ENCODE measurements at places on chromosomes 4 and X. TPM values are rescaled to one million over a fixed set of nuclear protein-coding genes. Genes with fewer than 3 reads are reported as not detected.
A peak's percentile ranks its signal among the peaks of the same experiment; 100 is the strongest.

Gene ADAMTS3
- 0.25 TPM for total RNA-seq

Gene GYPA
- total RNA-seq: not detected

DNA sequence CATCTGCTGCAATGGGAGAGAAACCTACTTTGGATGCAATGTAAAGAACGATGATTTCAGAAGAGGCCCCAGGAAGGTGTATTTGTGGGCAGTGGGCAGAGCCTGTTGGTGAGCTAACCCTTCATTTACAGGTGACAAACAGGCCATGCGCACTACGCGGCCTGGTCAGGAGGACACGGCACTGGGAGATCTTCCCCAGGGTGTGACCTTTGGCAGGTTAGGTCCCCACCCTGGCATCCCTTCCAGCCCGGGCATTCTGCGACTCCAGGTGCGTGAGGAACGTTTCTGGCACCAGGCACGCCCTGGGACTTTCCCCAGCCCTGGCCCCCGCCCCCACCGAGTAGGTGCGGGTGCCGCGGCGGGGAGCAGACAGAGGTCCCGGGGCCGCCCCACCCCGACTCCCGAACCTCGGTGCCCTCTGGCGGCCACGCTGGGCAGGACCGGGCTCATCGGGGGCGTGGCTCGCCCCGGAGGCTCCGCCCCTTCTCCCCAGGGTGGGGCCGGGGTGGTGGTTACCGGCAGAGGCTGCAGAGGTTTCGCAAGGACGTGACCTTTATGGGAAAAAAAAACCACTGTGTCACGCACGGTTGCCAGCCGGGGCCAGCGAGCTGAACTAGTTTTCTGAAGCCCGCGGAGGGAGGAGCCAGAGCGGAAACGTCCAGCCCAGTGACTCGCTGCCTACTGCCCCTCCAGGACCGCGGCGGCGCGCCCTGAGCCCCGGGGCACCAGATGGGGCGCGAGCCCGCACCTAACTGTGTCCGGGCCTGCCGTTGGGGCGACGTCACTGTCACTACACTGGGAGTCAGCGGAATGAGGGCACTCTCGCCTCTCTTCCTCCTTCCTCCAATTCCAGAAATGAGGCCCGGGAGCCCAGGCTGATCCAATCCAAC lies 5.0 kb upstream of the NYX start:
- peaks cover 9% of the 10 kb centered on the region for H3K27me3 ChIP-seq
- H3K36me3 ChIP-seq: no peaks in the 10 kb centered on the region
- peak; percentile 92 for DNase-seq
- H3K4me1 ChIP-seq: peaks cover 6% of the 10 kb centered on the region

DNA sequence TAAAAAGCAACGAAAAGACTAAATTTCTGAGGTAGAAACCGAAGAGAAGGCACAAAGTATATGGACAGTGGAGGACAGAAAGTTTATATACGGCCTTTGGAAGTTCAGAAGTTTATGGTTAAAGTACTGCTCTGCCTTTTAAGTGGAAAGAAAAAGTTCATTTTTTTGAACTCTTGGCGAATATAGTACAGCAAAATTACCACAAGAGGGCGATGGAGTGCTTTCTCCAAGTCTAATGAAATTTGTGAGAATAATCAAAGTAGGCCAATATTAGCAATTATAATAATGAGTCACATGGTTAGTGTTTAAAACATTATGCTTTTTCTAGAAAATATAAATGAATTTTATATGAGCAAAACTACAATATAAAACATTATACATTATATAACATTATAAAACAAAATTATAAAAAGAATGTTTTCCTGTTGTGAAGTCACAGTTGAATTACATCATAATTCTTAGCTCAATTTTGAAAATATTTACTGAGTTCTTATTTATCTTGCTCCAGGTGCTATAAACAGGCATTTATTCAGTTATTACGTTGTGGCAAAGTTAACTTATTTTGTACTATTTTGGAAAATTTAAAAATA lies 136.2 kb upstream of the BMPR1B start:
- peak; percentile 50 for DNase-seq
- H3K4me1 ChIP-seq: no peaks in the 10 kb centered on the region
- H3K4me3 ChIP-seq: no peak overlapping the region
- H3K27ac ChIP-seq: no peak overlapping the region

DNA sequence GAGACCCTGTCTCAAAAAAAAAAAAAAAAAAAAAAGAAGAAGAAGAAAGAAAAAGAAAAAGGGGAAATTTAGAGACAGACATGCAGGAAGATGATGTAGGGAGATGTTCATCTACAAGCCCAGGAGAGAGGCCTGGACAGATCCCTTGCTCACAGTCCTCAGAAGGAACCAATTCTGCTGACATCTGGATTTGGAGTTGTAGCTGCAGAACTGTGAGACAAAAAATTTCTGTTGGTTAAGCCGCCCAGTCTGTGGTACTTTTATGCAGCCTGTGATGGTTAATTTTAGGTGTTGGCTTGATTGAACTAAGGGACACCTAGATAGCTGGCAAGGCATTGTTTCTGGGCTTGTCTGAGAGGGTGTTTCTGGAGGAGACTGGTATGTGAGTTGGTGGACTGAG lies 10.1 kb upstream of the STIM2 start:
- no peaks in the 10 kb centered on the region for H3K4me1 ChIP-seq
- H3K4me3 ChIP-seq: no peak overlapping the region
- H3K27ac ChIP-seq: no peak overlapping the region
- no peak for DNase-seq

DNA sequence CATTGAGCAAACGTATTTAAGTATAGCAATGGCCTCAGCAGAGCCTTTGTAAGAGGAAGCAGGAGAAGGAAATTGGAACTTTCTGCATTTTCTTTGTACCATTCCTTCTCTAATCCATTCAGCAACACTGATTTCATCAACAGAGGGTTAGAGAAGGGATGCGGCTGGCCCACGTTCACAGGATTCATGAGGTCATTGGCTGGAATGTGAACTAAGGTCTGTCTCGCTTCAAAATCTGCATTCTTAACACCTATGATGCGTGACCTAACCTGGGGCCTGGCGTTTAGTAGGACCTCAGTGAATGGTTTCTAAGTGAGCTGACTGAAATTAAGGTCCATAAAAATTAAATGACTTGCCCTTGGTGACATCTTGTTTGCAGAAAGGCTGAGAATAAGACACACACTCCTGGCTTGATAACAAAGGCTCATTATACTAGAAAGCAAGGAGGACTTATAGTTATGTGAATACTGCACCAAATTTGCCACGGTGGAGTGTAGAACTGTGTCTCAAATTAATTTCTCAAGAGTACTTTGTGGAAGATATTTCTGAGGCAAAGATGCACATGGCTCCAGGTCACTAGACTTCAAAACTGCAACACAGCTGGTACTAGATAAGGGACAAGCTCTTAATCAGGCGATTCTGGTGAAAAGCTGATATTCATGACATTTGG lies 25.4 kb downstream of the FGFBP1 start:
- peak overlapping the region; percentile 67 for H3K27ac ChIP-seq
- peaks cover 44% of the 10 kb centered on the region for H3K4me1 ChIP-seq
- DNase-seq: no peak
- H3K4me3 ChIP-seq: no peak overlapping the region

DNA sequence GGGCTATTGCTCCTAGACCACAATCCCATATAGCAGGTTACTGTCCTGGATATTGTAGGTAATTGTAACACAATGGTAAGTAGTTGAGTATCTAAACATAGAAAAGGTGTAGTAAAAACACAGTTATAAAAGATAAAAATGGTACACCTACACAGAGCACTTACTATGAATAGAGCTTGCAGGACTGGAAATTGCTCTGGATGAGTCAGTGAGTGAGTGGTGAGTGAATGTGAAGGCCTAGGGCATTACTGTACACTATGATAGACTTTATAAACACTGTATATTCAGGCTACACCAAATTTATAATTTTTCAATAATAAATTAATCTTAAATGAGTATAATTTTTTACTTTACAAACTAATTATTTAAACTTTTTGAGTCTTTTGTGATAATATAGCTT lies 425.7 kb downstream of the PABPC4L start:
- H3K4me1 ChIP-seq: no peaks in the 10 kb centered on the region
- no peak overlapping the region for H3K4me3 ChIP-seq
- H3K27ac ChIP-seq: no peak overlapping the region
- no peaks in the 10 kb centered on the region for H3K36me3 ChIP-seq
- peak; percentile 17 for DNase-seq
- no peaks in the 10 kb centered on the region for H3K27me3 ChIP-seq

Gene NALF2
- 5.8 TPM for total RNA-seq

GRCh38 chrX:25287521-25287920 lies 271.8 kb upstream of the ARX start:
- peaks cover 6% of the 10 kb centered on the region for H3K4me1 ChIP-seq
- no peak overlapping the region for H3K4me3 ChIP-seq
- H3K27me3 ChIP-seq: no peaks in the 10 kb centered on the region
- no peak for DNase-seq

DNA sequence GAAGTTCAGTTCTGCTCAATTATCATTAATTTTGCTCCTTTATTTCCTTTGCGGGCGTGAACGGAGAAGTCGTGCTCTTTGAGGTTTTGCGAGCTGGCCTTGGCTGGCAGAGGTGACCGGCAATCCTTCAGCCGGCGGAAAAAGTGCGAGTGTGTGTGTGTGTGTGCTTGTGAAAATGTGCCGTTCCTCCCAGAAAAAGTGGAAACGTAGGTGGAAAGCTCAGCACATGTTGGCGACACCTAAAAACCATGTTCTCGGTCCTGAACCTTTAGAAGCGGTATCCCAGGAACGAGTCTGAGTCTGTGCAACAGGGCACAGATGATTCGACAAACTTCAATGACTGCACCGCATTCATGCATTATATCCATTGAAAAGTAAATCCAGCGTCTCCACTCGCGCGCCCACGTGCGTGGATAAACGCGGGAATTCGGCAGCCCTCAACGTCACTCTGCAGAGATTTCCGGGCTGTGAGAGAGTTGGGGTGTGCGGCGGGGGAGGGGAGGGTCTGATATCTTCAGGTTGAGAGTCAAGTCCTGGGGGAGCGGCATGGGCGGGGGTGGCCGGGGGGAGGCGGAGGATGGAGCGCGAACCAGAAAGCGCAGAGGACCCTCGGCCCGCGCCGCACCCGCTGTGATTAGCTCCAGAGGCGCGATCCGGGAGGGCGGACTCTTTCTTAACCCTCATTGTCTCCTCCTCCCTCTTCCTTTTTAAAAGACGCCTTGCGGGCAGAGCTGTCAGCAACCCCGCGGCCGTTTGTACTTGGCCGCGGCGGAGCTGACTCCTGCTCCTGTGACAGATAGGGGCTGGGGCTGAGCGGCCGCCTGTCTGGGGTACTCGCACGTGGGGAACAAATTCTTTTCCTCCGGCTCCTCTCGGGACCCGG lies at the start of gene SHISA3:
Gene SHISA3 (plus strand): TSS at position 737 of the 883 bp plus-strand sequence. CDS start 569 bp downstream, outside the sequence.
- DNase-seq: no peak
- peak within 1 kb of the TSS; percentile 53 for H3K4me3 ChIP-seq
- no peaks in the 10 kb centered on the region for H3K4me1 ChIP-seq
- H3K36me3 ChIP-seq: no peaks in the 10 kb centered on the region
- H3K27ac ChIP-seq: no peak within 1 kb of the TSS

GRCh38 chr4:79397951-79398350 lies 10.1 kb downstream of the GK2 start:
- no peak for DNase-seq
- H3K27me3 ChIP-seq: peaks cover 55% of the 10 kb centered on the region
- no peaks in the 10 kb centered on the region for H3K36me3 ChIP-seq
- no peak overlapping the region for H3K4me3 ChIP-seq
- H3K27ac ChIP-seq: no peak overlapping the region

- H3K4me1 ChIP-seq: peaks cover 53% of the 10 kb centered on the region
- peak overlapping the region; percentile 93 for H3K27ac ChIP-seq
- DNase-seq: no peak
- peak overlapping the region; percentile 44 for H3K4me3 ChIP-seq
- H3K36me3 ChIP-seq: peaks cover 7% of the 10 kb centered on the region
These were observed 22.1 kb downstream of the TMEM131L start for GRCh38 chr4:153488006-153488891.

Gene PPP1R2C
- not detected for total RNA-seq

GRCh38 chr4:58551676-58552075 lies 1441.5 kb upstream of the IGFBP7 start:
- H3K4me1 ChIP-seq: peaks cover 6% of the 10 kb centered on the region
- no peak overlapping the region for H3K27ac ChIP-seq
- no peak overlapping the region for H3K4me3 ChIP-seq
- no peaks in the 10 kb centered on the region for H3K36me3 ChIP-seq
- H3K27me3 ChIP-seq: no peaks in the 10 kb centered on the region

- DNase-seq: no peak
- H3K27ac ChIP-seq: no peak overlapping the region
- H3K4me3 ChIP-seq: no peak overlapping the region
- H3K27me3 ChIP-seq: no peaks in the 10 kb centered on the region
- peaks cover 14% of the 10 kb centered on the region for H3K4me1 ChIP-seq
These were observed 34.1 kb downstream of the ADH5 start for GRCh38 chr4:99054428-99054994.

Gene CLTRN
- 1.8 TPM for total RNA-seq

DNA sequence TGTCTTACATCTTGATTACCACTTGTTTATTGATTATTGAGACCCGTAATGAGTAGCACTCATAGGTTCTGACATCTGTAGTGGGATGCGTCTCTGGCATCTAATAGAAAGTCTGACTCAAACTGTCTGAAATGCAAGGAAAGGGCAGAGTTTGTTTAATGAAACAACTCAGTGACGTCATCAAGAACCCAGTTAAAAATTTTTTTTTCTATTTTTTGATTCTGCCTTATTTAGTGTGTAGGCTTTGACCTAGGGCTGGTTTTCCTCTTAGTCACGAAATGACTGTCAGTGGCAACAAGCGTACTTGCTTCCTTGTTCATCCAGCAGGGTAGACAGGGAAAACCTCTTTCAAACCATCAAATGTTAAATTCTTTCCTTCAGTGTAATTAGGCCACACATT lies 3.1 kb upstream of the CDKL5 start:
- no peaks in the 10 kb centered on the region for H3K27me3 ChIP-seq
- no peak overlapping the region for H3K4me3 ChIP-seq
- DNase-seq: peak; percentile 41
- no peaks in the 10 kb centered on the region for H3K36me3 ChIP-seq

Gene CNGA1
- total RNA-seq: not detected

DNA sequence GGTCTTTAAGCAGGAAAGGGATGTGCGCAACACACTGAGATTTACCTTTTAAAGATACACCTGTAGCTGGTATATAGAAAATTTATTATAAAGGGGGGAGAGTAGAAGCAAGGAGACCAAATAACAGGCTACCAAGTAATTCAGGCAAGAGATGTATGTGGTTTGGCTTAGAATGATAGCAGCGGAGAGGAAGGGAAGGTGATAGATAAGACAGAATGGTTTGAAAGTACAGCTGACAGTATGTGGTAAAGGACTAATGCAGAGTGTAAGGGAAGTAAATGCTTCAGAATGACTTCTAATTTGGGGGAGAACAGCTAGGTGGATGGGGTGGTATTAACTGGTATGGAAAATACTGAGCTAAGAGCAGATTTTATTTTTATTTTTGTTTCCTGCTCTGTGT lies 308.9 kb downstream of the ANTXR2 start:
- no peaks in the 10 kb centered on the region for H3K27me3 ChIP-seq
- H3K27ac ChIP-seq: no peak overlapping the region
- H3K4me3 ChIP-seq: no peak overlapping the region
- H3K4me1 ChIP-seq: no peaks in the 10 kb centered on the region
- H3K36me3 ChIP-seq: no peaks in the 10 kb centered on the region

- no peak for DNase-seq
- peak overlapping the region; percentile 13 for H3K27ac ChIP-seq
- no peaks in the 10 kb centered on the region for H3K36me3 ChIP-seq
- H3K4me1 ChIP-seq: peaks cover 5% of the 10 kb centered on the region
- no peaks in the 10 kb centered on the region for H3K27me3 ChIP-seq
These were observed 407.9 kb downstream of the TECRL start for GRCh38 chr4:64001229-64001898.

GRCh38 chr4:181525634-181526033 lies 717.6 kb upstream of the TENM3 start:
- no peaks in the 10 kb centered on the region for H3K36me3 ChIP-seq
- no peaks in the 10 kb centered on the region for H3K4me1 ChIP-seq
- no peaks in the 10 kb centered on the region for H3K27me3 ChIP-seq
- no peak overlapping the region for H3K27ac ChIP-seq
- DNase-seq: no peak

GRCh38 chr4:55345054-55345453 lies 988 bp upstream of the SRD5A3 start:
- H3K36me3 ChIP-seq: no peaks in the 10 kb centered on the region
- no peak for DNase-seq
- no peaks in the 10 kb centered on the region for H3K27me3 ChIP-seq
- H3K4me3 ChIP-seq: no peak overlapping the region
